ENCODE measurements at places on chromosomes 7 and 10. TPM values are rescaled to one million over a fixed set of nuclear protein-coding genes. Genes with fewer than 3 reads are reported as not detected.

The PON1 gene
- total RNA-seq = not detected

The IKZF1 gene
- total RNA-seq = not detected

The ZPBP gene
- total RNA-seq = not detected

The FGFR2 gene
- total RNA-seq = 20.2 TPM

The IL6 gene
- total RNA-seq = 3.1 TPM

The TFPI2 gene
- 1.7 TPM for total RNA-seq

The HTR5A gene
- total RNA-seq = not detected

The LLCFC1 gene
- total RNA-seq = not detected

The MYL10 gene
- total RNA-seq = not detected

The CH25H gene
- total RNA-seq = 0.21 TPM

The HSPA12A gene
- total RNA-seq = 9.1 TPM

The RHOBTB1 gene
- total RNA-seq = 9.2 TPM

The NOLC1 gene
- 76.6 TPM for total RNA-seq

The GRM3 gene
- total RNA-seq = not detected

The LRRN3 gene
- total RNA-seq = not detected

The TMEM178B gene
- 0.07 TPM for total RNA-seq

The NPFFR1 gene
- total RNA-seq = not detected

The CALHM3 gene
- total RNA-seq = not detected

The C10orf67 gene
- under 0.01 TPM for total RNA-seq

The STEAP1 gene
- total RNA-seq = 20.1 TPM

The FGL2 gene
- total RNA-seq = 0.34 TPM

The EMX2 gene
- total RNA-seq = not detected

The MYO3A gene
- total RNA-seq = not detected

The GSTK1 gene
- total RNA-seq = 56.0 TPM

The SPDYE16 gene
- not detected for total RNA-seq

The EN2 gene
- under 0.01 TPM for total RNA-seq

The STK17A gene
- 85.7 TPM for total RNA-seq

The CHN2 gene
- total RNA-seq = not detected

The ANKRD16 gene
- total RNA-seq = 5.1 TPM

The SFTPA1 gene
- total RNA-seq = not detected

The ZNF727 gene
- 0.64 TPM for total RNA-seq

Measured in nasal cavity respiratory epithelium epithelial cell of viscerocranial mucosa (primary cell).